Thoracic aorta (tissue), 2 donors: ENCODE measurements at places on chromosomes 12 and 14.

DNA sequence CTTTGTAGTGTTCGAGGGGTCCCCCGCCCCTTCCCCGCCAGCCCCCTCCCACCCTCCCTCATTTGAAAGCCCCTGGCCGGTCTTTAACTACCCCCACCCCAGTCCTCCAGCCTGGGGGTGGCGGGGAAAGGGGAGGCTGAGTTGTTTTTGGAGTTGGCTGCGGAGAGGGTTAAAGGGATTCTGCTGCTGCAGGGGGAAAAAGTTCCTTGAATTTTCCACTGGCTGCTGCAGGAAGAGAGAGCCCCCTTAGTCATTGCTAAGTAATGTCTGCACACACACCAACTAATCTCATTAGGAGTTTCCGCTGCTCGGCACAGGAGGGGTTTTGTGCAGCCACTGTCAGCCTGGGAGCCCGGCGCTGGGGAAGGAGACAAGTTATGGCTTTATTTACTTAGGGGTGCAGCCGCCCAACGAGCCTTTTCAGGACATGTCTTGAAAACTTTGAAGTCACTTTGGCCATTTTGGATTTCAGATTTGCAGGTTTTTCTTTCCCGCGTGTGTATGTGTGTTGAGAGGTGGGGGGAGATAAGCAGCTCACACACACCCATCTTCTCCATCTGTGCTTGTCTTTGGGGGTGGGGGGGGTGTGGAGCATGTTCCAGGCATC, 1.8 kb downstream of the ELK3 start:
- no peak for DNase-seq

- no peak for DNase-seq
Measured at GRCh38 chr12:12357719-12358461, 1.0 kb downstream of the BORCS5 start.

- DNase-seq: no peak
Measured at GRCh38 chr12:86484473-86484872, 228.3 kb upstream of the MGAT4C start.

GRCh38 chr12:115146453-115146852, 462.5 kb upstream of the TBX3 start:
- DNase-seq: no peak

GRCh38 chr14:23005451-23006187, 4.3 kb downstream of the C14orf93 start:
- no peak for DNase-seq

DNA sequence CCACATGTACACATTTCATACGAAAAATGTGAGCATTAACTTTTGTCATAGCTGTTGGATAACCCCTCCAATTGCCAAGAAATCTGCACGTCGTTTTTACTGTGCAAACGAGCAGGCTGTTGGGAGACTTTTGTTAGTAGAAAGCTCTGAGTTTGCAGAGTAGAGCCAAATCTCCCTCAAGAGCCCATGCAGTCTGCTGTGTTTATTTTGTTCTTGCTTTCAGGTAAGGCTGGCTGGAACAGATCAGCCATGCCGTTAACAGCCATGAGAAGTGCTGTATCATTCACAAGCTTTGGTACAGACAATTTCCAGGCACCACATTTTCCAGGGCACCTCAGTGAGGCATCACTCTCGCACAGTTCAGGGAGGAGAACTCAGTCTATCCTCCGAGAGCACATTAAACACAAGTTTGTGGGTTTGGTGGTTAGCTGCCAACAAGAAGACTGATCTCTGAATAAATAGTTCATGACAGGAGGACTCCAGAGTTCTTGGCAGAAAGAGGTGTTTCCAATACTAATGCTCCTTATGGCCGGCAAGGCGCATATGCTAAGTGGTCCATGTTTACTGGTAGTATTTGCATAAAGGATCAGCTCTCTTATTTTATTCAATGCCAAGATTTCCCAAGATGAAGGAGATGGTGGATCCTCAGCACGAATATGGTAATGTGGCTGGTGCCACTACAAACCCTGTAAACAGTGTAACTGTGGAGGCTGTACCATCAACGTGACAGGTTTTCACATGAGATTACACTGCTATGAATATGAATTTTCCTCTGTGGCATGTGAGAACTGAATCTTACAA, 30.3 kb upstream of the PELI2 start:
- no peak for DNase-seq

DNA sequence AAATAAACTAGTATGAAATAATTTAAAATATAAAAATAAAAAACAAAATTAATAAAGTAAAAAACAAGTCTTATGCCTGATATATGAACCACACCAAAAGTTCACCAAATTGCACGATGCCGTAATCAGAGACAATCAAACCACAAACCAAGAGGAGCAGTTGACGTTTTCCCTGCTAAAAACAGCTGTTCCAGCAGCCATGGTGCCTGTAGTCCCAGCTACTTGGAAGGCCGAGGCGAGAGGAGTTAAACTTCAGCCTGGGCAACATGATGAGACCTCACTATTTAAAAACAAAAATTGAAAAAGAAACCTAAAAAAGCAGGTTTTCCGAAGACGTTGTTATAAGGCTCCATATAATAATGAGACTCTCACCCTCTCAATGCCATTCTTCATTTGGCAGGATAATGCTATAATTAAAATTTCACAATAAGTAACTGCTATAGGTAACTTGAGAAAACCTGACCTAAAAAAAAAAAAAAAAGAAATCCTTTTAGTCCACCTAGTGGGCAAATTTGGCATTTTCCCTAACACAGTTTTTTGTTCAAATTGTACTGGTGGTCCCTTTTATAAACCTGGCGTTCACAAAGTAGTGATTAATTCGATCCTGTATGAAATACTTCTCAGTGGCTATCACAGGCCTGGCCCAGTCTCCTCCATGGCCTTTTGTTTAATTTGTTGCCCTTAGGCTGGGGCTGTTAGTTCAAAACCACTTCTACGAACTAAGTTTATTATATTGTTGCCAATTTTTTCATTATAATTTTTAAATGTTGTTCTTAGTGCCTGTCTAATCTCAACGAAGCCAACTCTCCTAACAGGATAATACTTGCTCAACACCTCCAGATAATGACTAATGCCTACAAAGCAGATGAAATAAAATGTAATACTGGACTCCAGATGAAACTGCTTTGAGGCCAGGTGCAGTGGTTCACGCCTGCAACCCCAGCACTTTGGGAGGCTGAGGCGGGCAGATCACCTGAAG, 62.1 kb downstream of the TNFAIP2 start:
- DNase-seq: no peak

DNA sequence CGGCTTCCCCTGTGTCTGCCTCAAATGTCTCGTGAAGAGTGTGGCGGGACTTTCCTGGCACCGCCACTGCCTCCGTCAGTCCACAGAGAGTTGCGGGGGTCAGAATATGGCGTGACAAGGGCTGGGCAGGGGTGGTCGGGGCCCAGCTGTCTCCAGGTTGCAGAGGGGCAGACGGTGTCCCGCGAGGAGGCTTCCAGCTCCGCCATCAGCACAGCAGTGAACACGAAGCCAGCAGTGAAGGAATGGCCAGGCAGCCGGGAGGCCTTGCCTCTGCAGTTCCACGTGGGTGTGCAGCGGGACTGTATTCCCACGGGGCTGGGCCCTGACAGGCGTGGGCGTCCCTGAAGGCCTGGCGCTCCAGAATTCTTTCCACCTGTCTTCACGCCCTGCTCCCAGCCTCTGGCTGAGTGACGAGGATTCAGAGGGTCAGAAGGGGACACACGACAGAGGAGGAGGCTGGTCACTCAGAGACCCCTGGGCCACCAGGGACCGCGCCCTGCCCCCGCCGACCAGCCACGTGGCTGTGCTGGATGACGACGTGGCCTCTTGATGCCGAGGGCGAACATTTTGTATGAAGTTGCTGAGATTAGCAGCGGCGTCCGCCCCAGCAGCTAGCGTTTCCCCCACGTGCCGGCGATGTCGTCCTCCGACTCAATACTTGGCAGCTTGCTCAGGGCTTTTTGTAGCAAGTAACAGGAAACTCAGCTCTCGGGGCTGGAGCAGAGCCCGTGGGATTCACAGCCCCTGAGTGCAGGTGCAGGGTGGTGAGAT, 25.0 kb upstream of the GALNT9 start:
- DNase-seq: no peak

GRCh38 chr12:111030800-111031199, 110.4 kb upstream of the MYL2 start:
- DNase-seq: no peak

DNA sequence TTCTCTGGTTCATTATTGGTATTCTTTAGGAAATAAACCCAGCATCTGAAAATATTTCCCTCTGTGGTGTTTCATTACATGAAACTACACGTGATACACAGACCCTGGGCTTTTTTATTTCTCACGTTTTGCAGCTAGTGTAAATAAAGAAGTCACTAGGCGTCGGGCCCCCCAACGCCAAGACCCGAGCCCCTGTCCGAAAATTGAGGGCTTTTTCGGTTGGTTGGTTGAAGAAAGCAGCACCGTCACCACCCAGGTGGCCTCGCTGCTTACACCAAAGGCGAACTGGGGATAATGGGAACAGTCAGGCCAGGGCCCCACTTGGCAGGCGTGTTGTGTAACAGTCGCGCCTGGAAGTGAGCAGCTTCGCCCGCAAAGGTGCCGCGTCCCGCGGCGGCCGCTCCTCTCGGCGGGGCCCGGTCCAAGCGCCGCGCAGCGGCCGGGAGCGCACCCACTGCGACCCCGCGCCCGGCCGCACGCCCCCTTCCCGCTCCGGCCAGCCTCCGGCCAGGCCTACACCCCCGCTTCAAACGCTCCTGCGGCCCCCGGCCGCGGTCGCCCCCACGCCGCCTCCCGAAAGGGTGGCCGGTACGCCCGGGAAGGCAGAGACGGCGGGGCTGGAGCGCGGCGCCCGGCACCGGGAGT, 1.2 kb downstream of the DUSP16 start:
- DNase-seq: peak; percentile 16

GRCh38 chr12:90836689-90837088, 118.3 kb downstream of the CCER1 start:
- DNase-seq: no peak

DNA sequence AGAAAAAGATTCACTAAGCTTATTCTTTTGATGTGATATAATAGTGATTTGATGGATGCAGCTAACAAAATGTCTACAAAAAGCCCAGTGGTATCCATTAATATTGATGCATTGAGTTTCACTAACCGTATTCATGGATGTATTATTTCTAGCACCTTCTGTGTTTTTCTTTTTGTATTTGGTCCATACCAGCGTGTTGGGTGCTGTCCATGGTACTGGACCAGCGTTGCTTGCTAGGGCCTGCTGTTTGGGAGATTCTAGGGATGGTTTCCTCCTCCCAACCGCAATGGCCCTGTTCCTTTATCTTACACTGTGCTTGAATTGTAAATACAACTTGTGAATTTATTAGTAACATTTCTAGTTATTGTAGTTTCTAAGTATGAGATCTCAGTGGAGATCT, 31.7 kb downstream of the ANO4 start:
- no peak for DNase-seq

DNA sequence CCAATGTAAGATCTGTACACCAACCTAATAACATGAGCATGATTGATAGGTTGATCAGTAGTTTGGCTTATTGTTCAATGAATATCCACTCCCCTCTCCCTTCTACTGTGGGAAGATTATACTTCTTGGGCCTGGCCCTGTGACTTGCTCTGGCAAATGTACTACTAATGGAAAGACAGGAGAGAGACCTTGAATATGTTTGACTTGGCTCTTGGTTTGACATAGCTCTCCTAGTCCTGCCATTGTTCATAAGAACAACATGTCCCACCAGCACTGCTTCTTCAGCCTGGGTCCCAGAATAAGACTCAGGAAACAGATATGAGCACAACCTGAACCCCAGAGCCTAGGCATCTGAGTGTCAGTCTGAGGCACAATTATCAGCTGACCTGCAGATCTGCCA, 112.8 kb upstream of the RESF1 start:
- no peak for DNase-seq

DNA sequence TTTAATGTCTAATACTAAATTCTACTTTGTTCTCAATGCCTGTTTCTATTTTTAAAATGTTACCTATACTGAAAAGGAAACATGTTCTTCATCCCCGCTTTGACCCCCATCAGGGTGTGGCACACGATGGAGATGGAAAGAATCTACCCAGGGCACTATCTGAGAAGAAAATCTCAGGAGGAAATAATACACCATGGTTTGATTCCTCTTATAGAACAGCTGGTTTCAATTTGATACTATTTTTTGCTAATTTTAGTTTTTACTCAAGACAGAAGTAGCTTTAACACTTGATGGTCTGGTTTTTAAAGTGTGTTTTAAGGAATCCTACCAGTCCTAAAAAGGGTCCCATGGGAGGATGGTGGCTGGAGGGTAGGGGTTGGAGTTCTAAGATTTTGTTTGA, 56.7 kb downstream of the PPM1H start:
- DNase-seq: no peak

DNA sequence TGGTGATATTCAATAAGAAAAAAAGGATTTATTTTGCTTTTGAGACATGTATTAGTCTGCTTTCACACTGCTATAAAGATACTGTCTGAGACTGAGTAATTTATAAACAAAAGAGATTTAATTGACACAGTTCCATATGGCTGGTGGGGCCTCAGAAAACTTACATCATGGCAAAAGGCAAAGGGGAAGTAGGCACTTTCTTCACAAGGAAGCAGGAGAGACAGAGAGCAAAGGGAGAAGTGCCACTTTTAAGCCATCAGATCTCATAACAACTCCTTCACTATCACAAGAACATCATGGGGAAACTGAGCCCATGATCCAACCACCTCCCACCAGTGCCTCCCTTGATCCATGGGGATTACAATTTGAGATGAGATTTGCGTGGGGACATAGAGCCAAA, 43.9 kb downstream of the BHLHE41 start:
- DNase-seq: no peak

- DNase-seq: no peak
Measured at GRCh38 chr12:9754099-9754927, 6.4 kb downstream of the CD69 start.

- DNase-seq: no peak
Measured at GRCh38 chr12:26302776-26303175, 107.4 kb downstream of the SSPN start.

GRCh38 chr14:32896979-32897697, 41.5 kb upstream of the NPAS3 start:
- no peak for DNase-seq

DNA sequence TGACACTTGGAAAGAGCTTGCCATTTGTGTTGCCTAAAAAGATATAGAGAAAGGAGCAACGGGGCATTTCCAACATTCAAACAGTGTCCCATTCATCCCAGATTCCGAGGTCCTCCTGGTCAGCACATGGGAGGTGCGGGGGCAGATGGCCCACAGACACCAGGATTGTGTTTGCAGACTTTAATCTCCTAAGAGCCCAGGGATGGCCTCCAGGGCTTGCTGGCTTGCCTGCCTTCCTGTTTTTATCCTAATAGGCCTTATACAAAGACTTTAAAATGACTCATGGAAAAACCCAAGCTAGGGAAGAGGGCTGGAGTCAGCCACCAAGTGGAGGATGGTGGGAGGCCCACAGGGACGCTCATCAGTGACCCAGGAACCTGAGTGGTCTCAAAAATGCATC, 21.5 kb upstream of the FAM181A start:
- DNase-seq: no peak

- no peak for DNase-seq
Measured at GRCh38 chr14:76917158-76917596, 91.0 kb downstream of the LRRC74A start.
